ENCODE measurements at places on chromosomes 13 and 19.

DNA sequence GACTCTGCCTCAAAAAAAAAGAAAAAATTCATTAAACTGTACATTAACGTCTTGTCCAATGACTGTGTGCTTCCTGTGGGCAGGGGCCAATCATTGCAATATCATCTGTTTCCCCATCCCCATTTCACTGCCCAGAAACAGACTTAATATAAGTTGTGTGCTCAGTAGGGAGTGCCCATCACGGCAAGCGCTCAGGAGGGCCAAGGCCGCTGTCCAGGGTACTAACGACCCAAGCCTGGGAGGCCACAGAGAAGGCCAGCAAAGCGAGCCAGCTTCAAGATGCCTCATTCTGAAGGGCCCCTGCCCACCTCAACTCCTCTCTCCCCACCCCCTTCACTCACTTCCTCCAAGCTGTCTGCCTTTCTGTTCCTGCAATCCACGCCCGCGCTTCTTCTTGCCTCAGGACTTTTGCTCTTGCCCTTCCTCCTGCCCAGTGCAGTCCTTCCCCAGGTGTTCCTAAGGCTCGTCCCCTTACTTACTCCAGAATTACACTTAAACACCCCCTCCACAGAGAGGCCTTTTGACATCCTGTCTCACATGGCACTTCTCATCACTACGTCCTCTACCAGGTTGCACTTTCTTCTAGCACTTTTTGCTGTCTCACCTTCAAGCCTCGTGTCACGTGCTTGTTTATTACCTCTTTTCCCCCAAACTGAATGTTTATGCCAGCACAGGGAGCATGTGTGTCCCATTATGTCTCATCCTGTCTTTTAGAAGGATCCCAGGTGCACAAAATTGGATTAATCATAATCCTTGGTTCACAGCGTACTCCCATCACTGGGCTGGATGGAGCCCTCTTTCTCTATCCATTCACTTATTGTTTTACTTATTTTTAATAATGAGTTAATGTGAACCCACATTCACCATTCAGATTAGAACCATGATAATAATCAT, 11.3 kb upstream of the POU2F2 start:
- DNase-seq, result no peak

DNA sequence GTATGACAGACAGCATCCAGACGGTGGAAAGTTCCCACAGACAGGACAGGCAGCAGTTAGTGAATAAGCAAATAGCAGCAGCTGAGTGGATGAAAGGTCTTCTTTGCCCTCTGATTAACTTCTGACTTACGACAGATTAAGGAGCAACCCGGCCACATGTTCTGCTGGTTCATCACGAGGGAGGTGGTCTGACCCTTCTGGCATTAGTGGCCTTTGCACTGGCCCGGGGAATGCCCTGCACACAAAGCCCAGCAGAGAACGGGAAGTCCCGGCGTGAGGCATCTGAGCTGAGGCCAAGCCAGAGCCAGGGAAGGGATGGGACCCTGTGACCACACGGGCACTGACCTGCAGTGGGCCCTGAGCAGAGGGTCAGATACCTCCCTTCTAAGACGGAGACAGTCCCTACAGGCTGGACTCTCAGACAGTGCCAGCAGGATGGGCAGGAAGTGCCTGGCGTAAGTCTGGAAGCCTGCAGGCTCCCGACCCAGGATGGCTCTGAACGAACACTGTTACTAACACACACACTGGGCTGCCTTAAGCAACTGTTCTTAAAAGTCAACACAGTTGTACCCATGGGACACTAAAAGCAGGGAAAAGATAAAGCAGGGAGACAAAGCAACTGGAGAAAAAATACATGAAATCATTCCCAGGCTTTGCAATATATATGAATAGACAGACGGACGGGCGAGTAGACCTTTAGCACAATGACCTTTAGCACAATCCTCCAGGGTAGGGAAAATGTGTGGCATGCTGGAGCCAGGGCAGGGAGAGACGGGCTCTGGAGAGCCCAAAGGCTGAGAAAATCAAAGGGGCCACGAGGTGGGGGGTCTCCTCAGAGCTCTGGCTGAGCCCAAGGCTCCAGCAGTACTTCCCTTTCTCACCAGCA, 6.3 kb downstream of the C19orf12 start:
- no peak for DNase-seq

DNA sequence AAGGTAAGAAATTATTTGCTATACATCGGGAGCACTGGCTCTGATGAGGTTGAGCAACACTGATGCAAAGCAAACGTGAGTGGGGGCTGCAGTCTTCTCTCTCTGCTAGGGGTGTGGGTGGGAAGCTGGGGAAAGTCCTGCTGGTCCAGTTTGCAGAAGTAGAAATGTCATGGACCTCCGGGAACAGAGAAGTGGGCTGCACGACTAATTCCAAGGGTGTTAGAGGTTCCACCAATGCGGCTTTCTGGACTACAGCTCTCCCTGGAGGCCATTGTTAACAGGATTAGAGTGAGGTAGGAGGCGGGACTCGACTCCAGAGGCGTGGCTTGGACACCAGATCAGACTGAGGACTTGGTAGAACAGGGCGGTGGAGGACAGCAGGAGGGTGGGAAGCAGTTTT, 5.7 kb upstream of the FBXO27 start:
- DNase-seq, result no peak

- no peak for DNase-seq
Observed at GRCh38 chr13:95224064-95224463, 77.2 kb downstream of the ABCC4 start.

DNA sequence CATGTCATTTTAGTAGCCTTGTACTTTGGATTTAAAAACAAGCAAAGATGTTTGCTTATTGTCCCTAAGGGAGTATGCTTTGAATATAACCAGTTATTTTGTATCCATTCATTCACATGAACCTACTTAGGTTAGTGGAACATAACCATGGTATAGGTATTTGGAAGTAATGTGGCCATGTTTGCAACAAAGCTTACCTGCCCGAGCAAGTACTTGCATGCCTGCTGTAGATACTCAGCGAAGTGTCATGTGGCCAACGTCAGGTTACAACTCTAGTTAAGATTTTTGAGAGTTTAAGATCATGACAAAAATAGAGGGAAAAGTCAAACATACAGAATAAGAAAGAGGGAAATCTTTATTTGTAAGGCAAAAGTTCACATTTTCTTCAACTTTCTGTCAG, 57.2 kb downstream of the COG6 start:
- no peak for DNase-seq

DNA sequence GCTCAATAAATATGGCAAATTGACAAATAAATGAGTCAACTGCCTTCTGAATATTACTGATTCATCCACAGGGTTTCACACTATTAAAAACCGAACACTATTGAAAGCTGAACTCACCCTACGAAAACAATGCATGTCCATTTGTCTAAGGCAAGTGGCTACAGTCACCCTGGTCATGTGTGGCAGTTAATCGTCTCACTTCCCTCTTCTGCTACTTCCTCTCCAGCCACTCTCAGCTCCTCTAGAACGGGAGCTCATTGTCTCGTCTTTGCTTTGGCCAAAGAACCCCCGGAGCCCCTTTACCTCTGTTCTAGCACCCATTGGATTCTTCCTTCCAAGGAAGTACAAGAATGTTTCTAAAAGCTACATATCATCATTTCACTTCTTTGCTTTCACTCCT, 74.4 kb upstream of the ZNF599 start:
- no peak for DNase-seq

GRCh38 chr13:22320991-22321390, 650.1 kb downstream of the FGF9 start:
- DNase-seq, result no peak

- no peak for DNase-seq
Observed at GRCh38 chr19:45477186-45477585, 9.4 kb downstream of the FOSB start.

DNA sequence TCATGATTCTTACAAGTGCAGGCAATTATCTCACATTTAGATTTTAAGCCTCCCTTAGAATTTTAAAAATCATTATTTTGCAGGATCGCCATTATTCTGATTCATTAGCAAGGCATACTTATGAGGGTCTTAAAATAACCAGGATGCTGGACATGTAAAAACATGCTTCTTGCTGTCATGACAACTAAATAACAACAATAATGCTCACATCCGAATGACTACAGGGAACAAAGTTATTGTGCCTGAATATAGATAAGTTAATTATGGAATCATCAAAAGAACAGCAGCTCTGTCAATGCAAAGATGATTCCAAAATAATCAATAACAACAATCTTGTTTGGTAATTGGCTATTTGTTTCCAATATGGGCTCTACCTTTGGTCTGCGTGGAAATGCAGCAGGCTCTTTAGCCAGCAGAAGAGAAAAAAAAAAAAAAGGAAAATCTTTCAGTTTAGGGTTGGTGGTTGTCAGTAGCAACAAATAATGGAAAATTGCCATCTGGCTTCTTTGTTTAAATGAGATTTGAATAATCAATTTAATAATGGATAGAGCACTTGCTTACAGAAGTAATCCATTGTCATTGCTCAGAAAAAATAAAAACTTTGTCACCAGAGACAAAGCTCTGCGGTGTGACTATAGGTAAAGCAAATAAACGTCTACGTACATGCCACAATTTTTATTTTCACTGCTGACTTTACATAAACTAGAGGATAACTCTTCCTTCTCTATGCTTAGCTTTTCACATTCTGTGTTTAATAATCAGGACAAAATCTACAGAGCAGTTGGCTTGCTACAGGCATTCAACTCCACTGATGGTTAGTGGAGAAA, 468.9 kb upstream of the TSHZ3 start:
- DNase-seq, result no peak

- no peak for DNase-seq
Observed at GRCh38 chr13:92991692-92992091, 234.9 kb upstream of the GPC6 start.

GRCh38 chr19:17370026-17370587, 7.0 kb downstream of the PLVAP start:
- no peak for DNase-seq

DNA sequence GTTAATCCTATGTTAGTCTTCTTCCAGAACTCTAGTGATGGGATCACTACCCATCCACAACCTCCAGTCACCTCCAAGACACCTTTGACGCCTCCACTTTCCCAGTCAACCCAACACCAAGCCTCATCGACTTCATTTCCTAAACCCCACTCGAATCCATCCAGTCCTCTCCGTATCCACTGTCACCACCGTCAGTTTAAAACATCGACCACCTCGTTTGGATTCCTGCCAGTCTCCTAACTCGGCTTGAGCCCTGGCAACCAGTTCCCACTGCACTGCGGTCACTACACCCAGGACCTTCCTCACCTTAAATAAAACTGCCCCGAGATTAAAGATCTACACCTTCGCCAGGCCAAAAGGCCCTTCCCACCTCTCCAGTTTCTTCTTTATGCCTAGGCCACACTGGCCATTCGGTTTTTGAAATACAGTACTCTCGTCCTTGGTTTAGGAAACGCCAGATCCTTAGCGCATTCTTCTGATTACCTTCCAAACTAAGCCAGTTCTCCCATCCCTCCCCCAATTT, 1.2 kb downstream of the MTIF3 start:
- DNase-seq, result no peak

DNA sequence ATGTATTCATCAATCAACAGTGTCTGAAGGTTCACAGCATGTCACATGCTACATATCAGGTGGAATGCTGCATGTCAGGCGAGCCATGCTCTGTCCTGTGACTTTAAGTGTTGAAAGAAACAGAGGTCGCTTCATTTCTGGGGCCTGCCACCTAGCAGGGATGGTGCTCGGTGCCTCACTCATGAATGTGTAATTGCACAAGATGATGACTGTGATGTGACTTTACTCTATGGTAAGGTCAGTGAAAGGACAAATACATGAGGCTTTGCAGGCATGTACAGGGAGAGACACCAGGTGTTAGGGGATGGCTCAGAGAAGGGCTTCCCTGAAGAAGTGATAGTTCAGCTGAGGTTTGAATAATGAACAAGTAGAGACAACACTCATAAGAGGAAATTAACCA, 66.7 kb downstream of the FRY start:
- DNase-seq, result no peak

DNA sequence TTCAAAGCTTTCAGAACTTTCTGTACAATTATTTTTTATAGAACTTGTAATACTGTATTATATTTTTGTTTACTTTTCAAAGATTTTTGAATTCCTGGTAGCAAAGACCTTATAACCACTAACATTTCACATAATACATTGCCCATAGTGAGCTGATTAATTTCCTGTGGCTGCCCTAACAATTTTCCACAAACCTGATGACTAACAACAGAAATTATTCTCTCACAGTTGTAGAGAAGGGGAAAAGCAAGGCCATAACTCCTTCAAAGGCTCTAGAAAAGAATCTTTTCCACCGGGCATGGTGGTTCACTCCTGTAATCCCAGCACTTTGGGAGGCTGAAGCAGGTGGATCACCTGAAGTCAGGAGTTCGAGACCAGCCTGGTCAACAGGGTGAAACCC, 19.1 kb downstream of the KLF12 start:
- no peak for DNase-seq

- DNase-seq, result no peak
Observed at GRCh38 chr13:33362986-33363727, 77.6 kb upstream of the STARD13 start.

GRCh38 chr19:7699417-7700401, 2.2 kb downstream of the FCER2 start:
- no peak for DNase-seq

GRCh38 chr13:106110241-106110855, 425.1 kb downstream of the EFNB2 start:
- DNase-seq, result no peak

GRCh38 chr19:33728141-33728540, 68.5 kb upstream of the KCTD15 start:
- no peak for DNase-seq

GRCh38 chr13:35475212-35475959, 1.1 kb downstream of the MAB21L1 start:
- no peak for DNase-seq

DNA sequence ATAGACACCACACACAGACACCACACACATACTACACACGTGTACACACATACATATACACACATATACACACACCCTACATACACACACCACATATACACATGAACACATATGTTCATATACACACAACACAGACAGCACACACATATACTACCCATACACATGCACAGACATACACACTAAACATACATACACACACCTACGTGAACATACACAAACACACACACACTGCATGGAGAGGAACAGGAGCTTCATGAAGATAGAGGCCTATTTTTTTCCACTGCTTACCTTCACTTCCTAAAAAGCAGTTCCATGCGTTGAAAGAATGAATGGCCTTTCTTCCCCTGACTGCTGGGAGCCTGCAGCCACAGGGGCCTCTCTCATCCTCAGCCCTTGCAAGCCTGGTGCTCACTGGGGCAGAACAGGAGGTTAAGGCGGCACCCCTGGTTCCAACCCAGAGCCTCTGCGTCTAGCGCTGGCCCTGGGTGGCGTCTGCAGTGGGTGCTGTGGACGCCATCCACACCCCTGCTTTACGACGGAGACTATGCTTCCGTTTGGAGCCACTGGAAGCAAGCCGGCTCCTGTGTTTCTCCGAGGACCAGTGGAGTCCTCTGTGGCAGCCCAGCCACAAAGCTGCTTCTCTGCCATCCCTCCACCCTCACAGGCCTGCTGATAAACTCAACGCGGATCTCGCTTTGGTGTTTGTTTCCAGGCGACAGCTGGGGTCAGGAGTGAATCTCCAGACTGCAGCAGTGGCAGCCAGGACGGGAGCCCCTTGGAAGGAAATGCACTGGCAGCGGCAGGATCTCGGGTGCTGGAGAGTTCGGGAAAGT, 1.9 kb upstream of the RASA3 start:
- DNase-seq, result no peak

Data from stimulated activated CD8-positive, alpha-beta memory T cell treated with anti-CD3 and anti-CD28 coated beads, Interleukin-15, amount 100 ng/mL, for 4 hours (primary cell).